A172 (cell line): ENCODE measurements at places on chromosomes 6 and 20. TPM values are rescaled to one million over a fixed set of nuclear protein-coding genes. Genes with fewer than 3 reads are reported as not detected.

The ASCC3 gene
- 39.4 and 41.7 TPM in 2 replicates for total RNA-seq

GRCh38 chr6:91279740-91280493 lies 693.0 kb upstream of the MAP3K7 start:
- DNase-seq, result no peak

The RPN2 gene
- total RNA-seq, result 262 and 264 TPM in 2 replicates

DNA sequence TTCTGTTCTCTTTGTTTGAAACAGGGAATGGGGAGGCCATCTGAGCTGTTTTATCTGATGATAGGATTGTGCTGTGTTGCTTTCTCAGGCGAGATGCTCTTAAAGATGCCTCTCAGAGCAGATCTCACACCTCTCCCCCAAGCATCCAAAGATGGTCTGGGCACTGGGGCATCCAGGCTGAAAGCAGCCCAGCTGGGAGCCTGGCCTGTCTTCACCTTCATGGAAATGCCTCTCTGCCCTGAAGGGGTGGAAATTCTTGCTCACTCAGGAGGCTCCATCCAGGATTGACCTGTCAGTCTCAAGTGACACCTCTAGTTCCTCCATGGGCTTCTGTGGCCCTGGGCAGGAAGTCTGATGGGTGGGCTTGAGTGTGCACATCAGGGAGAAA lies 86.4 kb downstream of the TCP11 start:
- DNase-seq, result no peak

DNA sequence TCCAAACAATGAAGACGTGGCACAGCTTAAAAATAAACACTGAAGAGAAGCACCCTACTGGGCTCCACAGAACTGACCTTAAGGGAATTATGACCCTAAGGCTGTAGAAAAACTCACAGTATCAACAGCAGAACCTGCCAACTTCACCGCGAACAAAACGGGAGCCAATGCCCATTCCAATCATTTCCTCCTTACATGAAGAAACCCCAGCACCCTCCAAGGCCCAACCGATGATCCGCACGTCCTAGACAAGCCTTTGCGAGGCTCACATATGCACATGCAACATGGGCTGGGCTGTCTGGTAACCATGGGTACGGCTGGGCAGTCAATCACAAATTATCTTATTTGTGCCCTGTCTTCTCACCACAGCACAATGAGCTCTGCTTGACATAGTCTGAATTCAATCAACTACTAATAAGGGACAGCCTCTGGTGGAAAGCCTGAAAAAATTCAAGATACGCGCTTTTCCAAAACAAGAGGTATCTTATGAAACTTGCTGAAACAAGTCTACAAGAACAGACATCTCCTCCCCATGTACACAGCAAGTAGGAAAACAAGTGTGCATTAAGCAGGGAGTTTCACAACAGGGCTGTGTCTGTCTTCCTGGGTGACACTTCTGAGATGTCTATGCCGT lies 1.7 kb downstream of the DIDO1 start:
- DNase-seq, result no peak

DNA sequence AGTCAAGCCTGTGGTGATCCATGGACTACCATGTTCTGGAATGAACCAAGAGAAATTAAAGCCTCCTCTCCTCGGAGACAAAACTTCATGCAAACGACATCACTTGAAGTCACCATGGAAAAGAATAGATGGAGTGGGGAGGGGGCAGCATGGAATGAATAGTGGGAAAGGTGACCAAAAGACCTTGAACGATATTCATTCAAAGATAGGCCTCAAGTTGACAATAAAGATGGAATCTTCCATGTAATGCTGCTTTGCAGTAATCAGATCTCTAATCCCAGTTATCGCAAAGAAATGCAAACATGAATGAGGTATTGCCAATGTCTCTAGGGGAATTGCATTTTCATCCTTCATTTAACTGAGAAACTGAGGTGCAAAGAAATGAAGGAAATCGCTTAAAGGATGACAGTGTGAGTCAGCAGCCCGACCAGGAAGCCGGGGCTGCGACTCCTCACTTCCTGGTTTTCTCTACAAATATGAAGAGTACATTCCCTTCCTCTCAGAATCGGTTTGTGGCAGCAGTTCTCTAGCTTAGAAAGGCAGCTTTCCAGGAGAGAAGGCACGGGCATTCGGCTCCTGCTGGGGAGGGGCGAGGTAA lies 65.6 kb upstream of the RREB1 start:
- DNase-seq, result no peak

GRCh38 chr20:13515291-13515690 lies 123.4 kb downstream of the TASP1 start:
- no peak for DNase-seq
